Activated CD8-positive, alpha-beta T cell treated with anti-CD3 and anti-CD28 coated beads for 36 hours (primary cell): ENCODE measurements at places on chromosomes 1 and 21. TPM values are rescaled to one million over a fixed set of nuclear protein-coding genes. Genes with fewer than 3 reads are reported as not detected.

DNA sequence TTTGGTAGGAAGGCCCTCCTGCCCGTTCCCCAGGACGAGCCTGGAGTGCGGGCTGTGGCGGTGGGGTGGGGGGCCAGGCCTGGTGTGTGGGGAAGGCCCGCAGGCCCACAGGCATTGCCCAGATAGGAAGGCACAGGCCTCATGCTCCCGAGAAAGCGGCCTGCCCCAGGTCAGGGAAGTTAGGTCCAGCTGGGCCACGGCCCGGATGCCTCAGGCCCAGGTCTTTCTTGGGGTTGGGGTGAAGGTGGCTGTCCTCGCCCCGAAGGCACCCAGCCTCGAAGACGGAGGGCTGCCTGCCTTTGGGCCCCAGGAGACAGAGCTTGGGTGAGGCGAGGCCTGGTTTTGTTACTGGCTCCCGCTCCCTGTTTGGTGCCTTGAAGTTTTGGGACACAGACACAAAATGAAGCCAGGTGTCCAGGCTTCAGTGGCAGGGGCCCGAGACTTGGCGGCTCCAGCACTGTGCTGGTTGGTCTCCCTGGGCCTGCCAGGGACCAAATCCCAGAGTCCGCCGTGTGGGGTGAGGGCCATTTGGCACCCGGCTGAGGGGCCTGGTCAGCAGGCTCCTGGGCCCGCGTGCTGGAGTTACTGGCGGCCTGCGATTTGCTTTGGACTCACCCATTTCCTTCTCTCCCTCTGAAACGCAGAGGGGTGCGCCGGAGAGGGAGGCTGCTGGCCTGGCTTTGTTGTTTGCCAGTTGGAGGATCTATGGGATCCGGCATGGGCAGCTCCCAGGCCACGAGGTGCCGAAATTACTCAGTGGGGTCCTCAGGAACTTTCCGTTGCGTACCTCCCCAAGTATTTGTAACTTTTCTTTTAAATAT is 2.0 kb downstream of the SKI start:
- peaks cover 1% of the 10 kb centered on the region for H3K27me3 ChIP-seq
- DNase-seq: no peak
- peaks cover 31% of the 10 kb centered on the region for H3K36me3 ChIP-seq
- H3K27ac ChIP-seq: peak overlapping the region; percentile 83
- peak overlapping the region; percentile 96 for H3K4me3 ChIP-seq

Gene GPR161
- 0.20 TPM for total RNA-seq

- H3K36me3 ChIP-seq: no peaks in the 10 kb centered on the region
- H3K27me3 ChIP-seq: peaks cover 12% of the 10 kb centered on the region
- H3K4me3 ChIP-seq: no peak overlapping the region
- no peaks in the 10 kb centered on the region for H3K4me1 ChIP-seq
- no peak overlapping the region for H3K27ac ChIP-seq
- DNase-seq: no peak
These were observed 180.8 kb downstream of the TPR start for GRCh38 chr1:186194107-186194756.

- no peaks in the 10 kb centered on the region for H3K27me3 ChIP-seq
- no peak overlapping the region for H3K4me3 ChIP-seq
- H3K27ac ChIP-seq: peak overlapping the region; percentile 72
- H3K4me1 ChIP-seq: peaks cover 75% of the 10 kb centered on the region
These were observed 33.5 kb upstream of the IL19 start for GRCh38 chr1:206736878-206737728.

DNA sequence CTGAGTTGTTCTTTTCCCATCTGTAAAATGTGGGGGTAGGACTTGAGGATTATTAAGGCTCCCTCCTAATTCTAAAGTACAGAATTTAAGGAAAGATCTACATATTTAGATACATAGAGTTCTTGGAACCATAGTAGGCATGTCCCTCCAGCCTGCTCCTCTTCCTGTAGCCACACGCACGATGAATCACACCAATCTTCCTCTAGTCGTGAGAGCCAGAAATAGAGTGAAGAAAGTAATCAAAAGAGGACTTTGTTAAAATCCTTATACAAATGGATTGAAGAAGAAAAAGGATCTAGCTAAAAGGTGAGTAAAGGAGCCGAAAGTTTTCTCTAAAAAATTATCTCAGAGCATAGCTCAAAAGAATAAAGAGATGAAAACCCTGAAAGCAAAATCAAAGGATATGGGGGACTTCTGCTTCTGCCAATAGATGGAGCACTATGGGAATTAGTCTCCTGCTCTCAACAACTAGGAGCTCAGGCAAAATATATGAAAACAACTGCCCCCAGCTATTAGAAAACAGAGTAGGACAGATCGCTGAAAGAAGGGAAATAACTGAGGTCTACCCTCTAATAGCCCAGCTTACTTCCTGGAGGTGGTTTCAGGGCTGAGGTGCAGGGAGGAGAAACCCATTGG is 8.5 kb downstream of the C1orf141 start:
- DNase-seq: no peak
- no peak overlapping the region for H3K4me3 ChIP-seq
- H3K4me1 ChIP-seq: peaks cover 4% of the 10 kb centered on the region
- no peaks in the 10 kb centered on the region for H3K36me3 ChIP-seq
- no peaks in the 10 kb centered on the region for H3K27me3 ChIP-seq

GRCh38 chr1:1422465-1423244 is 1.6 kb upstream of the ANKRD65 start:
- peaks cover 20% of the 10 kb centered on the region for H3K27me3 ChIP-seq
- no peaks in the 10 kb centered on the region for H3K36me3 ChIP-seq
- no peak overlapping the region for H3K4me3 ChIP-seq
- H3K27ac ChIP-seq: no peak overlapping the region

Gene HSPA6
- 0.36 TPM for total RNA-seq

Gene FALEC
- total RNA-seq: not detected

Gene OR2W3
- total RNA-seq: not detected

Gene F3
- total RNA-seq: not detected

Gene CDC42BPA
- total RNA-seq: 2.1 TPM

GRCh38 chr1:110524311-110525248 is 5.6 kb upstream of the KCNA10 start:
- H3K4me3 ChIP-seq: no peak overlapping the region
- H3K4me1 ChIP-seq: no peaks in the 10 kb centered on the region
- DNase-seq: peak; percentile 69
- peaks cover 10% of the 10 kb centered on the region for H3K27me3 ChIP-seq
- H3K27ac ChIP-seq: no peak overlapping the region

DNA sequence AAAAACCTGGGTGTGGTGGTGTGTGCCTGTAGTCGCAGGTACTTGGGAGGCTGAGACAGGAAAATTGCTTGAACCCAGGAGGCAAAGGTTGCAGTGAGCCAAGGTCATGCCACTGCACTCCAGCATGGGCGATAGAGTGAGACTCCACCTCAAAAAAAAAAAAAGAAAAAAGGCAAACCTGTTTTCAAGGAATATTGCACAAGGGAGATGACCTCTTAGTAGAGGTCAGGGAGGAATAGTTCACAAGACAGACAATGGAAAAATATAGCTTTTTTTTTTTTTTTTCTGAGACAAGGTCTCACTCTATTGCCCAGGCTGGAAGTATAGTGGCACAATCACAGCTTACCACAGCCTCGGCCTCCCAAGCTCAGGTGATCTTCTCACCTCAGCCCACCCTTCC is 22.5 kb upstream of the SUCO start:
- no peak overlapping the region for H3K27ac ChIP-seq
- peaks cover 4% of the 10 kb centered on the region for H3K27me3 ChIP-seq
- H3K4me3 ChIP-seq: no peak overlapping the region
- DNase-seq: no peak
- no peaks in the 10 kb centered on the region for H3K36me3 ChIP-seq
- H3K4me1 ChIP-seq: no peaks in the 10 kb centered on the region

GRCh38 chr1:67639361-67639760 is 45.6 kb upstream of the GADD45A start:
- no peaks in the 10 kb centered on the region for H3K27me3 ChIP-seq
- no peaks in the 10 kb centered on the region for H3K36me3 ChIP-seq
- H3K27ac ChIP-seq: no peak overlapping the region
- H3K4me1 ChIP-seq: peaks cover 10% of the 10 kb centered on the region

DNA sequence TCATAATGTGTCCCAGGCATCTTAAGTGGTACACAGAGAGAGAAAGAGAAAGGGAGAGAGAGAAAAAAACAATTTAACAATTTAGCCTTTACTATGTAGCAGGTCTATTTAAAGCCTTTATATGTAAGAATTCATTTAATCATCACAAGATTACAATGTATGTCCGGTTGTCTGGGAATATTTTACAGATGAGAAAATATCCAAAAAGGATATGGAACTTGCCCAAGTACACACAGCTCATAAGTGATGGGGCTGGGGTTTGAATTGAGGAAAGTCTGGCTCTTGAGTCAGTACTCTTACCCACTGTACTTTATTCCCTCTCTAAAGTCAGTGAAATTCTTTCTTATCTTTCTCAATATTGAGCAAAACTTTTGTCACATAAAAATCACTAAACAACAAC is 104.6 kb downstream of the LYPLAL1 start:
- no peaks in the 10 kb centered on the region for H3K4me1 ChIP-seq
- H3K27me3 ChIP-seq: no peaks in the 10 kb centered on the region
- H3K27ac ChIP-seq: no peak overlapping the region
- no peak overlapping the region for H3K4me3 ChIP-seq

DNA sequence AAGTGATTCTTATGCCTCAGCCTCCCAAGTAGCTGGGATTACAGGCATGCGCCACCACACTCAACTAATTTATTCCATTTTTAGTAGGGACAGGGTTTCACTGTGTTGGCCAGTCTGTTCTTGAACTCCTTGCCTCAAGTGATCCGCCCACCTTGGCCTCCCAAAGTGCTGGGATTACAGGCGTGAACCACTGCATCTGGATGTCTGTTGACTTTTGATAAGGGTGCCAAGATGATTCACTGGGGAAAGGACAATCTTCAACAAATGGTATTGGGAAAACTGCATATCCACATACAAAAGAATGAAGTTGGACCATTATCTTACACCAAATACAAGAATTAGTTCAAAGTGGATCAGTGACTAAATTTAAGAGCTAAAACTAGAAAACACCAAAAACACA is 19.8 kb downstream of the RO60 start:
- no peak for DNase-seq
- no peak overlapping the region for H3K27ac ChIP-seq
- no peak overlapping the region for H3K4me3 ChIP-seq

- no peak overlapping the region for H3K4me3 ChIP-seq
- H3K36me3 ChIP-seq: peaks cover 13% of the 10 kb centered on the region
- no peaks in the 10 kb centered on the region for H3K27me3 ChIP-seq
- H3K27ac ChIP-seq: no peak overlapping the region
- DNase-seq: no peak
These were observed 45.7 kb downstream of the EEIG2 start for GRCh38 chr1:108605633-108606032.

DNA sequence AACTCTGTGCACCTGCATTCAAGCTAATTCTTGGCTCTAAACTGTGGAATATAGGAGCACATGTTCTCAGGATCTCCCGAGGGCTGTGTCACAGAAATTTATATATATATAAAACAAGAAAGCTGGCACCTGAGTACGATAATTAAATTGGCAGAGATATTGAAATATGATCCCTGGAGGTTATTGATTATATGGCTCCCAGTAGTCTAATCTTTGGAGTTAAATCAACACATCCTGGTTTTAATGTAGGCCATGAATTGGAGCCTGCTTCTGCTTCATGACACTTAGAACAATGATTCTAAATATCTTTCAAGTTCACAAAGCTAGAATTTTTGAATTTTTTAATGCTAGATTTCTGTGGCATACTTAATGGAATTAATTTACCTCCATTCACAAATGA is 84.3 kb downstream of the CTH start:
- DNase-seq: no peak
- no peaks in the 10 kb centered on the region for H3K36me3 ChIP-seq
- no peaks in the 10 kb centered on the region for H3K27me3 ChIP-seq
- H3K4me1 ChIP-seq: no peaks in the 10 kb centered on the region
- H3K27ac ChIP-seq: no peak overlapping the region
- no peak overlapping the region for H3K4me3 ChIP-seq

Gene POU3F1
- not detected for total RNA-seq

GRCh38 chr1:146021622-146022402 is at the start of gene HJV:
TSS of gene HJV (minus strand) at chr1:146021735. CDS start at chr1:146020231, 1,504 bp downstream.
- peaks cover 7% of the 10 kb centered on the region for H3K4me1 ChIP-seq
- H3K27ac ChIP-seq: no peak within 1 kb of the TSS
- no peaks in the 10 kb centered on the region for H3K36me3 ChIP-seq
- no peak within 1 kb of the TSS for H3K4me3 ChIP-seq
- peaks cover 40% of the 10 kb centered on the region for H3K27me3 ChIP-seq

DNA sequence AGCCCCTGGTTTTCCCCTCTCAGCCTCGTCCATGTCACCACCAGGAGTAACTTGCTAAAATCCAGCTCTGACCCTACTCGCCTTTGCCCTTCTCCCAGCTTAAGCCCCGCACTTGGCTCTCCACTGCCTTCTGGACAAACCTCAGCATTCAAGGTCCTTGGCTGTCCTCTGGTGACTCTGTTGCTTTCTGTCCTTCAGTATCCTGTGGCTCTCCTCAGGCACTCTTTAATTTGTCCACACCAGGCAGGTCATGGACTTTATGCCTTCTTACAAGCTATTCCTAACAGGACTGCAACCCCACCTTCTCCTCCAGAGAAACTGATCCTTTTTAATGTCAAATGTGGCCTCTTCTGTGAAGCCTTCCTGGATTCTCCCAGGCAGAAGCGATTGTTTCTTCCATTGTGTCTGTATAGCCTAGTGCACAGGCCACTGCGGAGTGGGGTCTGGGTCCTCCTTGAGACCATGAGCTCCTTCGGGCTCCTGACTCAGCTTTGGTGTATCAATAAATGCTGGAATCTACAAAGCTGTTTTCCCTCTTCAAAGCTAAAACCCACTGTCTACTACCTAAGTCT is 26.7 kb upstream of the CTPS1 start:
- DNase-seq: no peak
- H3K27ac ChIP-seq: no peak overlapping the region
- peaks cover 7% of the 10 kb centered on the region for H3K4me1 ChIP-seq
- peaks cover 15% of the 10 kb centered on the region for H3K27me3 ChIP-seq
